ENCODE measurements at places on chromosomes 16 and 17. TPM values are rescaled to one million over a fixed set of nuclear protein-coding genes. Genes with fewer than 3 reads are reported as not detected.

GRCh38 chr16:2091547-2092255, 43.9 kb downstream of the TSC2 start:
- H3K27me3 ChIP-seq: no peaks in the 10 kb centered on the region
- no peak for DNase-seq
- H3K4me1 ChIP-seq: no peaks in the 10 kb centered on the region
- peak overlapping the region; percentile 90 for H3K27ac ChIP-seq

GRCh38 chr16:46690281-46691178, 1.1 kb downstream of the ORC6 start:
- H3K27ac ChIP-seq: peak overlapping the region; percentile 95
- no peaks in the 10 kb centered on the region for H3K36me3 ChIP-seq
- DNase-seq: no peak
- peaks cover 32% of the 10 kb centered on the region for H3K4me1 ChIP-seq

The MRPL12 gene
- total RNA-seq: 76.0 TPM

DNA sequence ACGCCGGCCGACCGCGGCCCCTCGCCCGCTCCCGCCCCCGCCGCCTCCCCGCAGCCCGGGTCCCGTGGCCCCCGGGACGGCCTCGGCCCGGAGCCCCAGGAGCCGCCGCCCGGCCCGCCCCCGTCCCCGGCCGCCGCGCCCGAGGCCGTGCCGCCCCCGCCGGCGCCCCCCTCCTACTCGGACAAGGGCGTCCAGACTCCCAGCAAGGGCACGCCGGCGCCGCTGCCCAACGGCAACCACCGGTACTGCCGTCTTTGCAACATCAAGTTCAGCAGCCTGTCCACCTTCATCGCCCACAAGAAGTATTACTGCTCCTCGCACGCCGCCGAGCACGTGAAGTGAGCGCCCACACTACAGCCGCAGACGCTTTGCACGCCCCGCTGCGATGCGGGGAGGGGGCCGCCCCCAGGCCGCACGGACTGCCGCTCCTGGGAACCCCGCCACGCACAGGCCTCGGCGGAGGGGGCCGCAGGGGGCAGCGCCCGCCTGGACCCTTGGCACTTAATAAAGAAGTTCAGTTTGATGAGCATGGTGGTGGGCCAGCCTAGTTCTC, 35.5 kb upstream of the ZC3H18 start:
- H3K4me1 ChIP-seq: peaks cover 8% of the 10 kb centered on the region
- DNase-seq: no peak
- H3K27ac ChIP-seq: no peak overlapping the region
- no peaks in the 10 kb centered on the region for H3K27me3 ChIP-seq

DNA sequence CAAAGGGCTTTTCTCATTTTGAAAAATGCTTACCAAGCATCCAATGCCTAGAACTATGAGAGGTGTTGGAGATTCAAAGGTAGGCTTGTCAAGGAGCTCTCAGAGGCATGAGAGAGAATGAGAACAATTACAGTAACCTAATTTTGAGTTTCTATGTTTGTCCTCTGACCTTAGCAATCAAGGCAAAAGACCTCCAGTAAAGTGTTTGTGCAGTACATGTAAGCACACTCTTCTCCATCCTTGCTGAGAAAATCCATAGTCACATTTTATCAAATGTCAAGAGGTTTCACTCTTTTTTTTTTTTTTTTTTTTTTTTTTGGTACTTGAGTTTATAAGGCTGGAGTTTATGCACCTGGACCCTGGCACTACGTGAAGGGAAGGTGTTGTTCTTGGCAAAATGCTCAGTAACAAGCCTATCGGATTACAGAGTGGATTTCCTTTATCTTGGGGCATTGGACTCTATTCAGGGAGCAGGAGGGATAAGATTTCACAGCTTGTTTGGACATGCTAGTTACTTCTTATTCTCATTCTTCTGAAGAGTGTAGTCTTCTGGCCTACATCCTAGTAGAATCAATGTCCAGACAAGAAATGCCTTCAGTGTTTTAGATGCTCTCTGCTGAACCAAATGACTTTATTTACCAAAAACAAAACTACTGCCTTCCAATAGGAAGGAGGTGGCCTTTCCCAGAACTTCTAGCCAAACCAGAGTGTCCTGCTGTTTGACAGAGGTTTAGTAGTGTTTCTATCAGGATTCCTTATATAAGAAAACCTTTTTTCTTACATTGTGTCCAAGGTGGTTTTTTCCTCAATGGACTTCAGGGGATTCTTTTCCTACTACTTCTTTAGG, 21.9 kb downstream of the KCNJ2 start:
- no peaks in the 10 kb centered on the region for H3K27me3 ChIP-seq
- DNase-seq: no peak
- H3K4me3 ChIP-seq: no peak overlapping the region
- H3K4me1 ChIP-seq: no peaks in the 10 kb centered on the region
- no peak overlapping the region for H3K27ac ChIP-seq
- H3K36me3 ChIP-seq: no peaks in the 10 kb centered on the region

The ZG16B gene
- 13.0 TPM for total RNA-seq

GRCh38 chr16:60225541-60225940, 1491.4 kb upstream of the GOT2 start:
- H3K36me3 ChIP-seq: no peaks in the 10 kb centered on the region
- H3K4me1 ChIP-seq: no peaks in the 10 kb centered on the region
- H3K4me3 ChIP-seq: no peak overlapping the region
- no peak overlapping the region for H3K27ac ChIP-seq
- no peaks in the 10 kb centered on the region for H3K27me3 ChIP-seq

The LITAF gene
- total RNA-seq: 20.1 TPM

DNA sequence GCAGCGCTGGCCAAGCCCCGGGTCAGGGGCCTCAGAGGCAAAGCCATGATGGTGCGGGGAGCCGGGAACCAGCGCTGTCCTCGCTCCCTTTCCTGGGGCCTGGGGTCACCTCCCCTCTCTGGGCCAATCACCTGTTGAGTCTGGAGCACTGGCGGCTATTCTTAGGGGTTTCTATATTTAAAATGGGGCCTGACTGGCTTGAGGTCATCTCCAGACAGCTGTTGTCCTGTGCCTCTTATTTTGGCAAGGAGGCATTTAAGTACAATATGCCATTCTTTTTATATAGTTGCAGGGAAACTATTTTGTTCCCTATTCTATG, at the start of gene COX6A2:
COX6A2 (minus strand) TSS at position 82 of the 319 bp plus-strand sequence; CDS start at position 47, 35 bp downstream.
- H3K36me3 ChIP-seq: no peaks in the 10 kb centered on the region
- peak within 1 kb of the TSS; percentile 20 for H3K4me3 ChIP-seq
- no peak within 1 kb of the TSS for H3K27ac ChIP-seq

GRCh38 chr17:38735161-38735997, 5.2 kb downstream of the CISD3 start:
- H3K4me3 ChIP-seq: no peak overlapping the region
- DNase-seq: peak; percentile 76
- H3K4me1 ChIP-seq: peaks cover 65% of the 10 kb centered on the region
- no peak overlapping the region for H3K27ac ChIP-seq
- H3K36me3 ChIP-seq: no peaks in the 10 kb centered on the region

The PPP1R1B gene
- 110 TPM for total RNA-seq

GRCh38 chr17:8068736-8069586, 18.6 kb downstream of the ALOX12B start:
- H3K36me3 ChIP-seq: no peaks in the 10 kb centered on the region
- peak; percentile 61 for DNase-seq
- H3K4me3 ChIP-seq: no peak overlapping the region
- H3K27ac ChIP-seq: peak overlapping the region; percentile 61
- H3K4me1 ChIP-seq: peaks cover 41% of the 10 kb centered on the region

GRCh38 chr17:34542700-34543336, 36.6 kb upstream of the TMEM132E start:
- no peaks in the 10 kb centered on the region for H3K4me1 ChIP-seq
- H3K36me3 ChIP-seq: no peaks in the 10 kb centered on the region
- no peak overlapping the region for H3K27ac ChIP-seq
- no peak overlapping the region for H3K4me3 ChIP-seq

DNA sequence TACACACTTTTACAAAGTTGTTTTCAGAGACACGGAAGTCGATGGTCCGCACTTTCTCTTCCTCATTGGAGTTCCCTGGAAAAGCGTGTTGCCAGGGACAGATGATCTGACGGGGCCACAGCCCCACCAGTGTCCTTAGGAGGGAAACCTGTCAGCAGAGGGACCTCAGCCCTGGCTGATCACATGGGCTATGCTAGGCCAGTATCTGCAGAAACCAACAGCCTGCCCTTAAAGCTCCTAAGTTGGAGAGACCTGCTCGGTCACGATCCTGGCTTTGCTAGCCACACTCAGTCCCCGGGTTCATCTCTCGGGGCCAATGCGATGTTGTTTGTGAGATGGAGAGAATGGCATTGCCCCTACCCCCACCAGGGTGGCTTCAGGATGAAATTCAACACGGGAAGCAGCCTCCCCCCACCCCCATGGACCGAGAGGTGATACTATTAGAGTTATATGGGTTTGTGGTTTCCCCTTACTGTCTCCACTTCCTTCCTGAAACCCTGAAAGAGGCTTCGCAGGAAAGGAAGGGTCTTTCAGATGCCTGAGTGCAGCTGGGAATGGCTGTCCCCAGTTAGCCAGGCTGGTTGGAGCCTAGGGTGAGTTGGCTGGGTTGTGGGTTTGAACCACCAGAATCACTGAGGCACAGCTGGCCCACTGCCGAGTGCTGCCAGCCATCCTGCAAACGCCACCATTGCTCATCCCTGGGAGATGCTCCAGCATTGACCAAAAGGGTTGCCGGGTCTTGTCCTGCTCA, 16.6 kb downstream of the RMI2 start:
- H3K4me1 ChIP-seq: peaks cover 14% of the 10 kb centered on the region
- no peaks in the 10 kb centered on the region for H3K36me3 ChIP-seq
- no peaks in the 10 kb centered on the region for H3K27me3 ChIP-seq
- no peak overlapping the region for H3K27ac ChIP-seq

GRCh38 chr17:78419970-78420815, 41.7 kb downstream of the PGS1 start:
- H3K4me3 ChIP-seq: no peak overlapping the region
- peak overlapping the region; percentile 53 for H3K27ac ChIP-seq
- peak; percentile 50 for DNase-seq
- no peaks in the 10 kb centered on the region for H3K27me3 ChIP-seq
- no peaks in the 10 kb centered on the region for H3K36me3 ChIP-seq

DNA sequence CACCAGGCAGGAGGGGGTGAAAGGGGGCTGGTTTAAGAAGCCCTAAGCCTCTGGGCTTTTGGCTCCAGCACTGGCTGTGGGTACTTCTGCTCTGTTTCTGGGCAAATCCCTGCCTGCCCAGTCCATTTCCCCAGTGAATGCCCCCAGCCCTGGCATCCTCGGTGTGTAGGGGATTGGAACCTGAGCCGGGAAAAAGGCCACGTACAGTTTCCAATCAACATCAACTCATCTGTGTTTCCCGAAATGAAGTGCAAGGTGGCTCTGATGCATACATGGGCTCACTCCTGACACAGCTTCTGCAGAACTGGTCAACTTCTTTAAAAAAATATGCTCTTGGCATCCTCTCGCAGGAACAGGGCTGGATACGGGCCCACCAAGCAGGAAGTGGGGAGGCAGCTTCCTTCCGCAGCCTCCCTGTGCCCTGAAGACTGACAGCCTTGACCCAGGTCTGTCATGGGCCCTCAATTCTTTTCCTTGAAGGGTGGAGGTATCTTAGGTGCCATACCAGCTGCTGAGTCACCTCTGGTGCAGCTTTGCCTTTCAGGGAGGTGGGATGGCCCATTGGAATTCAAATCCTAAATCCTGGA, 73.3 kb downstream of the N4BP1 start:
- H3K27ac ChIP-seq: peak overlapping the region; percentile 55
- no peak for DNase-seq
- no peaks in the 10 kb centered on the region for H3K36me3 ChIP-seq
- no peak overlapping the region for H3K4me3 ChIP-seq
- peaks cover 8% of the 10 kb centered on the region for H3K4me1 ChIP-seq

DNA sequence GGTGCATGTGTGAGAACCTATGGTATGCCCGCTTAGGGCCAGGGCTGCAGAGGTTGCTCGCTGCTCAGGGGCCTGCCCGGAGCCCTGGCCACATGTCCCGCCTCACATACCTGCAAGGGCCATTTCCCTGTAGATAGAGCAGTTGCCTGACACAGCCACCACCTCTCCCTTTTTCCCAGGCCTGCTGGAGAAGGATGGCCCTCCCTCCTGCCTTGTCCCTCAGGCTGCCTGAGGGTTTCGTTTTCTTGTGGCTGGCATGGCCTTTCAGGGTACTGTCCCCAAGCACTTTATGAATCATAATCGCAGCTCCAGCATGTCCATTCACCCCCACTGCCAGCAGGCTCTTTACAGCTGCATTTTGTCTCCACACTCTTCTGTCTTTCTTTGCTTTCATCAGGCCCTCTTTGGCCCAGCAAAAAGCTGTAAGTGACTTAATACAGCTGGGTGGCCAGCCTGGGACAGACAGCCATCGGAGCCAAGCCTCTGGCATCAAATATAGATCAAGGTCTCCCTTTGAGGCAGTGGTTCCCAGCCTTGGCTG, 65.7 kb downstream of the MPRIP start:
- DNase-seq: no peak
- peak overlapping the region; percentile 83 for H3K27ac ChIP-seq
- H3K4me1 ChIP-seq: no peaks in the 10 kb centered on the region
- no peaks in the 10 kb centered on the region for H3K27me3 ChIP-seq

GRCh38 chr17:56319531-56319930, 166.3 kb downstream of the ANKFN1 start:
- no peaks in the 10 kb centered on the region for H3K36me3 ChIP-seq
- no peak for DNase-seq
- no peaks in the 10 kb centered on the region for H3K27me3 ChIP-seq
- no peak overlapping the region for H3K27ac ChIP-seq
- no peaks in the 10 kb centered on the region for H3K4me1 ChIP-seq

The CD300H gene
- not detected for total RNA-seq

DNA sequence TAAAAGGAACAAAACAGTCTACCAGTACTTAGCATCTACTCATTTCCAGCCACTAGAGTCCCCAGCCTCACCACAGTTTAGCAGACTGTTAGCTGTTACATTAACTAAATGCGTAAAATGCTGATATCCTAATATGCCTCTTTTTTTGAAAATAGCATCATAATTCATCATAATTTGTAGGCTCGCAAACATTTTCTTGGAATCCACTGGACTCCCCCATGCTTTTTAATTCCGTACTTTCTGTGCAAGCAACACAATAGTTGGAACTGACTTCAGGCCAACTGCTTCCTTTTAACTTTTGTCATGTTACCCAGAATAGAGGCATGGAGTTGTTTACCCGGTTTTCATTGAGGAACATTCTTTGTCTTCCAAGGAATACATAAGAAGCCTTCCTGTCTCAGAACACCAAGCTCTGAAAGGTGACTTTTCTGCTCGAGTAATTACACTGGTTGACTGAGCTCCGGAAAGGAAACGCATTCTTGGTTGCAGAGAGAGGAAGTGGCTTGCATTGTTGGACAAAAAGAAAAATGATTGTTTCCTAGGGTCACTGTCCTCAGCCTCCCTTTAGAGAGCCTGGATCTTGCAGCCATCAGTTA, 30.9 kb upstream of the SEC14L1 start:
- H3K4me3 ChIP-seq: no peak overlapping the region
- no peak for DNase-seq
- H3K36me3 ChIP-seq: no peaks in the 10 kb centered on the region

The NECAB2 gene
- not detected for total RNA-seq

- no peak for DNase-seq
- H3K27me3 ChIP-seq: no peaks in the 10 kb centered on the region
- no peak overlapping the region for H3K27ac ChIP-seq
- H3K4me1 ChIP-seq: no peaks in the 10 kb centered on the region
Observed at GRCh38 chr16:24731722-24732419, 2.4 kb downstream of the TNRC6A start.
